ENCODE measurements at places on chromosomes 2 and 18.

DNA sequence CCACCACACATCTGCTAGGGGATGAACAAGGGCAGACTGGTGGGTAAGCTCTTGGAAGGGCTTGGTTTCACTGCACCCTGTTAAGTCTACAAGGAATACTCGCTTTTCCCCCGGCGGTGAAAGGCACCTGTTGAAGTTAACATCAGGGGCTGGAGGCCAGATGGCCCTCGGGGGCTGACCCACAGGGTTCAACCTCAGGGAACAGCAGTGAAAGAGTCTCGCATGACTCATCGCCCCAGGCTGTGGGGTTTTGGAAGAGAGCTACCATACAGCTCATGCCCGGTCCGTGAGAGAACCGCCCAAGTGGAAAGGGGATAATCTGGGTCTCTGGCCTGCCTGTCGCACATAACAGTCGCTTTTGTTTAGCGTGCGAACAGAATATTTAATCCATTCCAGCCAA lies 748.0 kb downstream of the DPP10 start:
- no peak for DNase-seq
- no peak overlapping the region for H3K4me3 ChIP-seq
- no peaks in the 10 kb centered on the region for H3K4me1 ChIP-seq

DNA sequence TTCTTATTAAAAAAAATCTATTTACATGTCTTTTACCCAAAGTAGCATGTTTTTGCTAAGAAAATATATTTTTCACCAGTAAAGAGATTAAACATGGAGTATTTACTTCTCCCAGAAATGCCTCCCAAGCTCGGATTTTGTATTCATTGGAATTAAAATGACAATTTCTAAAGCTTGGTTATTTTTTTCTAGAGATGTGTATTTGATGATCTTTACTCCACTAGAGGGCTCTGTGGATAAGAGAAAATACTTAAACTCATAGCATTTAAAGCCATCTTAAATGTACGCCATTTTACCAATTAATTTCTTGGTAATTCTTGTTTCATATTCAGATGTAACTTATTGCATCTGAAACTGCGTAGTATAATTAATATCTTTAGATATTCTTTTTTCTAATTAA lies 461.4 kb downstream of the GALR1 start:
- DNase-seq = no peak
- H3K36me3 ChIP-seq = no peaks in the 10 kb centered on the region
- no peak overlapping the region for H3K4me3 ChIP-seq
- H3K27ac ChIP-seq = no peak overlapping the region

DNA sequence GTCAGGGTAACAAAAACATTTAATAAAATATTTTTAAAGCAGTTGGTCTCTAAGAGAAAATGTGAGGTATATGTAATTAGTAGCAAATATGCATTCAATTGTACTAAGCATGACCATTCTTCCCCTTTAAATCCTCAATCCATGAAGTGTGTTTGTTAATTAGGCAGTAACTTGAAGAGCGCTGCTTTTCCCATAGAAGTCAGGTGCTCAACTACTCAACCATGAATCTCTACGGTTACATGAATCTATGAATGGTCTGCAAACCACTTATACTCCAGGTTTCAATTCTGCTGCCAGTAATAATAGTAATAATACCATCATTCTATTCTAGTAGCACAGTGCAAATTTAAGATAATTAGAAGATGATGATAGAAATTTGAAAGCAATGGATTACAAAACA lies 55.8 kb downstream of the SLC8A1 start:
- no peak overlapping the region for H3K27ac ChIP-seq
- no peaks in the 10 kb centered on the region for H3K27me3 ChIP-seq
- no peaks in the 10 kb centered on the region for H3K36me3 ChIP-seq
- H3K4me3 ChIP-seq = no peak overlapping the region

DNA sequence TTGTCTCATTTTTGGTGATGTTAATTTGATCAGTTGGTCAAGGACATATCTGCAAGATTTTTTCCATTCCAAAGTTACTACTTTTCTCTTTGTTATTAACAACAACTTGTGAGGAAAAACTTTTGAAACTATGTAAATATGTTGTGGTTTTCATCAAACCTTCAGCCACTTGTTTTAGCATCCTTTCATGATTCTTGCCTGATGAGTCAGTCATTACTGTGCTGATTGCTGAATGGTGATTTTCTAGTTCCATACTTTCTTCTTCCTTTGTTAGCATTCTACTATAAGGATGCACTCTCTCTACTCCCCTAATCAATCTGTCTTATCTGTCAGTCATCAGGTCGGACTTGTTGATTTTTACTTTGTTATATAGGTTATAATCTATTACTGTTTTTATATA lies 10.9 kb downstream of the TMEM87B start:
- no peaks in the 10 kb centered on the region for H3K4me1 ChIP-seq
- no peaks in the 10 kb centered on the region for H3K27me3 ChIP-seq
- no peak overlapping the region for H3K27ac ChIP-seq
- H3K36me3 ChIP-seq = peaks cover 26% of the 10 kb centered on the region
- no peak for DNase-seq
